ENCODE measurements at places on chromosomes 6 and 20. TPM values are rescaled to one million over a fixed set of nuclear protein-coding genes. Genes with fewer than 3 reads are reported as not detected.

DNA sequence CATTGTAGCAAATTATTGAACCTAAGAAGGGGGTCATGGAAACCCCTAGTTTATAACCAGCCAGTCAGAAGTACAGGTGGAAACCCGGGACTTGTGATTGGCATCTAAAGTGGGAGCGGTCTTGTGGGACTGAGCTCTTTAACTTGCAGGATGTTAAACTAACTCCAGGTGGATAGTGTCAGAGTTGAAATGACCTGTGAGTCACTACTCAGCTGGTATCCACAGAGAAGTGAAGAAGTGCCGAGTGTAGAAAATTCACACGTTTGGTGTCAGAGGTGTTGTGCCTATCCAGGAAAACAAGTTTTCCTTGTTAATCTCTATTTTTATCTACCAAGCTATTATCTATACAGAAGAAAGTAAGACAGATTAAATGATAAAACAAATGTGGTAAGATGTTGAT, 179.7 kb downstream of the ADGRG6 start:
- no peak for DNase-seq

GRCh38 chr20:7196481-7196880, 429.0 kb downstream of the BMP2 start:
- DNase-seq, result no peak

DNA sequence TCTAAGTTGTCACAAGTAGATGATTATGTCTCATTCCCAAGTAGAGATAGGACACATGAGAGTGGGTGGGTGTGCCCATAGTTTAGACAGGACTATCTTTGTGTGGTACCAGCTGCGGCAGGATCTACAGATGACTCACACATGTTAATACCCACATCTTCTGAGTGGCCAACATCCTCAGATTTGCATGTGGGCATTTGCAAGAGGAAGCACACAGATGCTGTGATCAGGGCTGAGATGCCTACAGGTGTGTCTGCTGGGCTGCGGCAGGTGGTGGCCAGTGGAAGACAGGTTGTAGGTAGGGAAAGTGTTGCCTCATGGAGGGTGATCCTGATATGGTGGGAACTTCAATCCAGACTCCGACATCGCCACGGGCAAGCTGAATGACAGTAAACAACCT, 50.8 kb downstream of the UTRN start:
- DNase-seq, result no peak

GRCh38 chr6:70667256-70667710, 400 bp upstream of the SMAP1 start:
- DNase-seq, result no peak

DNA sequence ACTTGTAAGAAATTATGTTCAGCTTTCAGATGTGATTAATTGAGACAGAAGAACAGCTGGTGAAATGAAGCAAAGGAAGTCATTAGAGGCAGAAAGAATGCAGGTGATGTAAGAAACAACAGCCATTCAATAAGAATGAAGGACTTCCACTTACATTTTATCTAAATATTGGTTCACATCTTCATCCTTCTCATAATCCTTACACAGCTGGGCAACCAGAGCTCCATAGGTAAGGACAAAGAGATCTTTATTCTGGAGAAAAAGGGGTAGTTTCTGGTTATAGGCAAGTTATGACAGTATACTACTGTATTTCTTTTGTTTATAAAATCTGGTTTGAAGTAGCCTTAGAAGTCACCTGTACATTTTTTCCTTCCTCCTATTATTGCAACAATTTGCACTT, 2.3 kb downstream of the TRAPPC3L start:
- no peak for DNase-seq

GRCh38 chr20:58991715-58992114, 10.7 kb downstream of the NELFCD start:
- DNase-seq, result no peak

- DNase-seq, result no peak
Observed at GRCh38 chr6:109076377-109076776, 18.3 kb downstream of the SESN1 start.

DNA sequence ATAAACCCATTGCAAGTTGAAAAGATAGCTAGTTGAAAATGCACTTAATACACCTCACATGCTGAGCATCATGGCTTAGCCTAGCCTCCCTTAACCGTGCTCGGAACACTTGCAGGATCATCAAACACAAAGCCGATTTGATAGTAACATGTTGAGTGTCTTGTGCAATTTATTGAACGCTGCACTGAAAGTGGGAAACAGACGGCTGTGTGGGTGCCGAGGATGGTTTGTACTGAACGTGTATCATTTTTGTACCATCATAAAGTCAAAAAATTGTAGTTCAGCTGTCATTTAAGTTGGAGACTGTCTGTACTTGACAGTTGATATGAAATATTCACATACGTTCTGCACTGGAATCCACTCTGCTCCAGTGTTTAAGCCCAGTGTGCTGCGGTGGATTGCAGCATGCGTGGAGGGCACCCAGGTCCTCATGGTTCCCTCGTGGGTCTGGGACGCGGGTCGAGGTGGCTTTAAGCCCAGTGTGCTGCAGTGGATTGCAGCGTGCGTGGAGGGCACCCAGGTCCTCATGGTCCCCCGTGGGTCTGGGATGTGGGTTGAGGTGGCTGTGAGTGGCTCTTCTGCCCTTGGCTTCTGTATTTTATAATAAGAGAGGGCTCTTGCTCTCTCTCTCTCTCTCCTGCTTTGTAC, 77.0 kb downstream of the CDH4 start:
- no peak for DNase-seq

GRCh38 chr20:16263582-16263981, 309.7 kb downstream of the KIF16B start:
- DNase-seq, result no peak

Gene SEL1L2
- polyA plus RNA-seq, result not detected

Gene KIF6
- polyA plus RNA-seq, result 2.6 TPM

Gene EYS
- 0.49 TPM for polyA plus RNA-seq

Gene RAET1E
- 0.42 TPM for polyA plus RNA-seq

Gene CD109
- polyA plus RNA-seq, result 31.2 TPM

Gene PKHD1
- 6.9 TPM for polyA plus RNA-seq

Gene CHRNA4
- polyA plus RNA-seq, result 0.65 TPM

Measured in right lung (tissue), 10 donors.